ENCODE measurements at places on chromosomes 3 and 15.

DNA sequence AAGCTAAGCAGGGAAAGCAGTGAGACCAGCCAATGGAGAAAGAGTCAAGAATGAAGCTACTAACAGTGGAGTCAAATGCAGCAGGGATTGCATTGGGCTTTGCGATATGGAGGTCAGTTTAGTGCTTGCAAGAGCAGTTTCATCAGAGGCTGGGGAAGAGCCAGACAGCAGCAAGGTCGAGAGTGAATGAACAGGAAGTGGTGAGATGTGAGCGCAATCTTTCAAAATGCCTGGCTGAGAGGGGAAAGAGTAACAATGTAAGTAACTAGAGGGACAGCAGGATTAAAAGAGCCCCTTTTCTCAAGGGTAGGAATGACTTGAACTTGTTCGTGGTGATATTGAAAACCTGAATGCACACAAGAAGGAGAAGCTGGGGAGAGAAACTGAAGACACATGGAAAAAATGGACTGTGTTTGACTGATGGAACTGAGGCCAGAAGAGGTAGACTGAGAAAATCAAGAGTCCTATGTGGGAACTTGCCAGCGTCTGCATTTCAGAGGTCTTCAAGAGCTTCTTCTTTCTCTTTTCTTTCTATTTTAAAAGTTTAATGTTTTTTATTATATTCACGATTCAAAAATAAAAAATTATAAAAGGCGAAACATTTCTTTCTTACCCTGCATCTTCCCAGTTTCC, 30.6 kb upstream of the GPR160 start:
- DNase-seq: no peak

DNA sequence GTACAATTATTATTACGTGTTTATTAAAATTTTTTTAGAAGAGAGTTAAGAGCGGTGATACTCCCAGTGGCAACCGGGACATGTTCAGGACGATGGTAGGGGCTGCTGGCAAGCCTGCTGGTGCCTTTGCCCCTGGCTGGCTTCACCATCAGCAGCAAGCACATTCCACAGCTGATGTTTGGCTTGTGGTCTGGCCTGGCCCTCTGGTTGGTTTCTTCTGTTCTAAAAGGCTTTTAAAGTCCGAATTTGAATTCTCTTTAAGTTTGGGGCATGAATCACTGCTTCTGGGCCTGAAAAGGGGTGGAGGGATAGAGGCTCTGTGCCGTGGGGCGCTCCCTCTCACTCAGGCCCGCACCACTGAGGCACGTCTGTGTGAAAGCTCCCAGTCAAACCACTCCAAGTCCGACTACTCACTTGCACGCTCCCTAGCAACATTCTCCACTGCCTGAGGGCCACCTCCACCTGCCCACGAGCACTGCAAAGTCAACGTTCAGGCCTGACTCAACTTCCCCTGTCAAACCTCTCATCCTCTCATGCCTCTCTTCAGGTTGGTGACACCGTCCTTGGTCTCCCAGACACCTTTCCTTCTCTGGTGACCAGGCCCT, 10.1 kb downstream of the ITGA11 start:
- DNase-seq: no peak

- DNase-seq: no peak
Measured at GRCh38 chr3:57559526-57559925, 3.5 kb downstream of the PDE12 start.

DNA sequence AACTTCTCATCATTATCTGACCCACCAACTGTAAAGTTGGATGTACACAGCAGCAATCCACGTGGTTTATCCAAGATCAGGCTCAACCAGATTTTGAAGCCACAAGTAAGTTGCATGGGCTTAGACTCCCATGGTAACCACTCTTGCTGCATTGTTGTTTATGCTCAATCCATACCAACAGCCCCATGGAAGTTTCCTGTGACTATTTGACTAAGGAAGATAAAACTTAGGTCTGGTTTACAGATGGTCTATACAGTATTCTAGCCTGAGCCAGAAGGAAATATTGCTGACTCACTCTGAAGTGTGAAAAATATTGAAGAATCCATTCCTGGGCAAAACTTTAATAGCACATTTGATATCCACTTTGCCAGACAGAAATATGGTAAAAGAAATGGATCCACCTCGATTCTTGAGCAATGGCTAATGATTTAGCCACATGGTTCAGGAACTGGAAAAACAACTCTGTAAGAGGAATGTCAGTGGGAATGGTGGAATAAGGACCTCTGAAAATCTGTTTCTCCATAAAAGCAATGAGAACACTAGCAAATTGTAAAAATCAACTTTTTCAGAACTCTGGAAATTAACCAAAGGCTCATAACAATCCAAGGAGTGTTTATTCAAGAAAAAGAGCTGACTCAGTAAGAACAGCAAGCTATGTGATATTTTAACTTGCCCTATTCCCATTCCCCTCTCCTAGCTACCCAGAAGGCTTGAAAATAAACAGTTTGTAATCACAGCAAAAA, 162.9 kb upstream of the STT3B start:
- DNase-seq: no peak

GRCh38 chr3:99952306-99952705, 134.6 kb downstream of the CMSS1 start:
- no peak for DNase-seq

GRCh38 chr3:2898591-2899353, 211.4 kb downstream of the IL5RA start:
- DNase-seq: no peak

DNA sequence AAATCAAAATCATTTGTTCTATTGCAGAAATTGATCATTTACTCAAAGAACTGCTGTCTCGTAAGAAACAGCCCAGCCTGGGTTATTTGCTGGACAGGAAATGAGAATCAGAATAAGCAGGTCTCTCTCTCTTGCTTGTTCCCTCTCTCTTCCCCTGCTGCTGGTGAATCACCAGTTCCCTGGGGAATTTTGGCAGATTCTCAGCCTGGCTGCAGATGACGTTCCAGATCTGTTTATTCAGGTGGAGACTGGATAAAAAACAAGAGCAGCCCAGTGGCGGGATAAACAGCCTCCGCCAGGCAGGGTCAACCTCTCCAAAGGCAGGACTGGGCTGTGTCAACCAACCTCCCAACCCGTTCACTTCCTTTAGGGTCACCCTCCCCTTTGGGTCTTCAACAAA, 72.1 kb downstream of the LRIG1 start:
- DNase-seq: peak; percentile 19

DNA sequence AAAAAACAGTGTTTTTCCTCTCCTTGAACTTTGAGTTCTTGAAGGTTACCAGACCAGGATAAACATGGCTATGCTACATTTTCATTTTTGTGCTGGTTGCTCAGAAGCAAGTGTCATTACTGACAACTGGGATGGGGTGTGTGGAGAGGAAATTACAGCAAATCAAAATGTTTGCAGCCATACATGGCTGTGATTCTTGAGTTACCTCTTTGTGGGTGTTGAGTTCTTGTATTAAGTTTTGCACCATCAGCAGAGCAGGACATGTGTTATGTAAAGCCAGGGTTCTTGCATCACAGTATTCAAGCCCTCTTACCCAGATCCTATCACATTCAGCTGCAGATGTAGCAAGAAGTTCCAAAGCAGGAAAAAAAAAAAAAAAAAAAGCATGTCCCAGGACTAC, 53.9 kb upstream of the ATOSA start:
- DNase-seq: no peak

- no peak for DNase-seq
Measured at GRCh38 chr3:46708401-46709156, 7.4 kb downstream of the TMIE start.

Data from NCI-H1436 treated with DMSO at 0.1 percent for 48 hours (cell line).